SK-N-MC (cell line): ENCODE measurements at places on chromosomes 16 and 17.

DNA sequence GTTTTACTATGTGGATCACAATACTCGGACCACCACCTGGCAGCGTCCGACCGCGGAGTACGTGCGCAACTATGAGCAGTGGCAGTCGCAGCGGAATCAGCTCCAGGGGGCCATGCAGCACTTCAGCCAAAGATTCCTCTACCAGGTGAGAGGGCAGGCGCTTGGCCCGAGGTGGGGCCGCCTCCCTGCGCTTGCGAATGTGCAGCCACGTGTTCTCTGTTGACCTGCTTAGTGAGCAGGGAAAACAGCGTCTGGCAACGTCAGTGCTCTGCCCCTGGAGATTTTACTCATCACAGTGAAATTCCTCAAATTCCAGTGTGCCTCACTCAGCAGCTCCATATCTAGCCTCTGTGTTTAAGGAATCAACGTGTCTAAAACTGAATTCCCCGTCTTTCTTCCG is 33.4 kb upstream of the CLEC18A start:
- no peak for DNase-seq

DNA sequence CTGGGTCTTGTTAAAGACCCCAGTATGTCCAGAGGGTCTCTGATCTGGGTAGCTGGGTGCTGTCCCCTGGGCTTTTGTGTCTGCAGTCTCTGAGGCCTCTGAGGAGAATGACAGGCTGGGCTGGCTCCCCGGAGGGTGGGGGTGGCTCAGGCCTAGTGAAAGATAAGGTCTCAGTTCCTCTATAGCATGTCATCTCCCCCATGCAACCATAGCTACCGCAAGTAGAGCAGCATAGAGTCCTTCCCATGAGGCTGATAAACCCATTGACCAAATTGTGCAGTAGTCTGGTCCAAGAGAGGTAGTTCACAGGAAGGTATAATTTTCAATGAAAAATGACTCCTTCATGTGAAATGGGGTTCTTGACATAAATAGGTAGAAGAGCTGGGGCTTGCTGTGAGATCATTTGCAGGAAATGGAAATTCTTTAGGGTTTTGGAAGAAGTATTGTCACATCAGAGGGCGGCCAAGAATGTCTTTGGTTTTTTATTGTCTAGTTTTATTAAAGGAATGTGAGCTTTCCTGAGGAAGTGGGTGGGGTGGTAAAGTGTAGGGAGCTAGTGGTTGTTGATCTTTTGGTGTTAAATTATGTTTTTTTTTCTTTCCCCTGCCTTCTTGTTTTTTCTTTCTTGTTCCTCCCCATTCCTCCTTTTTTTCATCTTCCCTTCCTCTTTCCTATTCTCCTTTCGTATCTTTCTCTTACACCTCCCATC is 21.0 kb downstream of the SLC7A6OS start:
- DNase-seq, result no peak

- no peak for DNase-seq
Observed at GRCh38 chr17:72492494-72492893, 371.7 kb downstream of the SOX9 start.

DNA sequence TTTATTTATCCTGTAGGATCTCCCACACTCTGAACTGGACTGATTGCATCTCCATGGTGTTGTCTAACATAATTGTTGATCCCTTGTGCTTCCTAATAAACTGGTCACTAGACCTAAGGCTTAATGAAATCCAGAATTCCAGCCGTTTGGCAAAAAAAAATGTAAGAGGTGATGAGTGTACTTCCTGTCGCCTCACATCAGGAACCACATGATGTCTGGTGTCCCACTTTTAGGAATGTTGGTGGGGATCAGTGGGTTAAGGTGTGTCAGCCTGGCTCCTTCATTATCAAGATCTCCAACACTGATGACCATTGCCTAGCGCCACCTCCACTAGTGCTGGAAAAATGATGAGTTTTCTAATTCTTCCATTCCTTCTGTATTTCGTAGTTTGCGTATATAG is 18.6 kb upstream of the LONP2 start:
- no peak for DNase-seq

GRCh38 chr17:45046537-45047125 is 4.8 kb downstream of the DCAKD start:
- DNase-seq, result no peak

GRCh38 chr17:41824086-41824485 is 11.3 kb downstream of the FKBP10 start:
- DNase-seq, result no peak

DNA sequence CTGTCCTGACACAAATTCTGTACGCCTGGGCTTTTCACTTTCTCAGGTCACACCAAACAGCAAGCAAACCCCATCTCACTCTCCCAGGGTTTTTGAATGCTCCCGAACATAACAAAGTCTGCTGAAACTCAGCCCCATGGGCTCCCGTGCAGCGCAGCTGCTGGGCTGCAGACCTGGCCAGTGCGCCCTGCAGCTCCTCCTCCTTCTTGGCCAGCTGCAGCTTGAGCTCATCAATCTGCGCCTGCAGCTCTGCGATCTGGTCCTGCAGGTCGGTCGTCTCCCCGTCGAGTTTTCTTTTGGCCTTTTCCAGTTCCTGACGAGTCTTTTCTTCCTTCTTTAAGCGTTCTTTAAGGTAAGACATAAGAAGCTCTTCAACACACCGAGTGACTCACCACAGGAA is 70.5 kb downstream of the NDEL1 start:
- no peak for DNase-seq

DNA sequence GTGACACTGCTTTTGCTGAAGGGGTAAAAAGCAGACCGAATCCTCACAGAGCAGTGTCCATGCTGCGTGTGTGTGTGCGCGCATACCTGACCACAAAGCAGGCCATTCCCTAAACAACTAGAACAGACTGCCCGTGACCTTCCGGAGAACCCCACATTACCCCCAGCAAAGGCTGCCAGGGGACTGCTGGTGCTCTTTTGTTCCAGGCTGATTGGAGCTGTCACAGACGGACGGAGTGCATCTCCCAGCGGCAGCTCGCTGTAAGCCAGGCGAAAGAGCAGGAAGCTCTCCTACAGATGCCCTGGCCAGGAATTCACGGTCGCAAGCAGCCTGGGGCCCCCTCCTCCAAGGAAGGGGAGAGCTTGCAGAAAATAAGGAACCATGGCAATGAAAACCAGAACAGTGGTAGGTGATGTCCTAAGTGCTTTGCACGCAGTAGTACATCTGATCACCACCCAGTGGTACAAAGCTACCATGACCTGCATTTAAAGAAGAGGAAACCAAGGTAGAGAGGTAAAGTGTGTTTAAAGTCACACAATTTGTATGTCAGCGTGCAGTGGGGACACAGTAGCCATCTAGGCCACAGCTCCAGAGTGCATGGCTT is 153.4 kb upstream of the DYNLRB2 start:
- no peak for DNase-seq

- DNase-seq, result no peak
Observed at GRCh38 chr16:12819126-12820117, 15.7 kb upstream of the CPPED1 start.

DNA sequence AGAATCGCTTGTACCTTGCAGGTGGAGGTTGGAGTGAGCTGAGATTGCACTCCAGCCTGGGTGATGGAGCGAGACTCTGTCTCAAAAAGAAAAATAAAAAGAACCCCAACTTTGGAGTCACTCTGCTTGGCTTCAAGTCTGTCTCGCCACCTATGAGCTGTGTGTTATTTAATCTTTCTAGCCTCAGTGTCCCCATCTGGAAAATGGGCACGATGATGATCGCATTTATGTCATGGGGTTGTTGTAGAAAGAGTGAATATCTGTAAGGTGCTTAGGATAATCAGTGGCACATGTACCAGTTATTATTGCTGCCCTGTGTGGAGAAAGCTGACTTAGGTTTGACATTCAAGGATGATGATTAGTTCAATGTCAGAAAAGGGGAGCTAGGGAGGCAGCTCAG is 319.4 kb downstream of the XYLT1 start:
- no peak for DNase-seq

DNA sequence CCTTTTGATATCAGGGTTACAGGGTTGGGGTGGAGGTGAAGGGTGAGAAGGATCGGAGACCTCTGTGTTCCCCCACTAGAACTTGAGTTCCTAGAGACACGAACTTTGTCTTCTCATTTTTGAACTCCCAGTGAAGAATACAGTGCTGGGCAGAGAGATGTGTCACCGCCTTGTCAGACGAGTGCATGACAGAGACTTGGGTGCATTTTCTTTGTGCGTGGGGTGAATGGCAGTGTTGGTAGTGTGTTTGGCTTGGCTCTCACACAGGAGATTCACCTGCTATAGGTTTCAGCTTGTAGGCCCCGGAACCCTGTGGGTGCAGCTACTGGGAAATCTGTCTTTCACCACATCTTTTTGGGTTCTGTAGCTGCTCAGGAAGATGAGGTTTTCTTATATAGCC is 40.0 kb upstream of the CCR7 start:
- DNase-seq, result no peak

DNA sequence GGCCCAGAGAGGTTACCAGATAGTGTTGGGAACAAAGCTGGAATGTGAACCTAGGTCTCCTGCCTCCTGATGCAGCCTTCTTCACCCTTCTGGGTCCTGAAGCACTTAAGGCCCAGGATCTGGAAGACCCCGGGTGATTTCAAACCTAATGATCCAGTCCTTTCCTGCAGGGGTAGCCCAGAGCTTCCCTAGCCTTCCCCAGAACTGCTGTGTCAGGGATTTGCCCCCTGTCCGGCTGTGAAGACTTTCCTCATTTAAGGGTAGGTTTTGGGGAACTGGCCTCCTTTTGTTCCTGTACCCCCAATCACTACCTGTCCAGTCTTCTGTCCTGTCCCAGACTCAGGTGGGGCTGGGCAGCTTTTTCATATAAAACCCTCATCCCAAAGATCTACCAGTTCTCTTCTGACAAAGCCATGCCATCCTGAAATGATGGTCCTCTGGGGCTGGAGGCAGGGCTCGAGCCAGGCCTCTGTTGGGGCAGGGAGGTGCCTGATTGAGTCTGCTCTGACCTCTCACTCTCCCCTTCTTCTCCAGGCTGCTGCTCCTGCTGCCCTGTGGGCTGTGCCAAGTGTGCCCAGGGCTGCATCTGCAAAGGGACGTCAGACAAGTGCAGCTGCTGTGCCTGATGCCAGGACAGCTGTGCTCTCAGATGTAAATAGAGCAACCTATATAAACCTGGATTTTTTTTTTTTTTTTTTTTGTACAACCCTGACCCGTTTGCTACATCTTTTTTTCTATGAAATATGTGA is 1.3 kb downstream of the MT1X start:
- no peak for DNase-seq

GRCh38 chr17:50353600-50354195 is 7.8 kb downstream of the XYLT2 start:
- no peak for DNase-seq

DNA sequence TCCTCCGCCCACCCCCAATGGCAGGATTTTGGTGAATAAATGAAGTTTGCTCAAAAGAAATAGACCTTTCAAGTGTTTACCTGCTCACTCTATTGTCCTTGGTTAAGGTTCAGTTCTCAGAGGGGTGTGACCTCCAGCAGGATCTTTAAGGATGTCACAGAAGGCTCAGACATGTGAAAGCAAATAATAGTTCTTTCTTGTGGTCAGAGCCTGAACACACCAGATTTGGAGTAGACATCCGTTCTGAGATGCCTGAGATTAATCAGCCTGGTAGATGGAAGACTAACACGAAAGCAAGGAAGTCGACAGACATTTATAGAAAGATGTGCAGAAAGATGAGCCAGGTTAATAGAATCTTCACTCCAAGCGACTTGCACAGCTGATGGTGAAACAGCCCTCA is 557.9 kb upstream of the CDH11 start:
- DNase-seq, result no peak

- DNase-seq, result no peak
Observed at GRCh38 chr16:25217921-25218320, 1.2 kb downstream of the AQP8 start.

DNA sequence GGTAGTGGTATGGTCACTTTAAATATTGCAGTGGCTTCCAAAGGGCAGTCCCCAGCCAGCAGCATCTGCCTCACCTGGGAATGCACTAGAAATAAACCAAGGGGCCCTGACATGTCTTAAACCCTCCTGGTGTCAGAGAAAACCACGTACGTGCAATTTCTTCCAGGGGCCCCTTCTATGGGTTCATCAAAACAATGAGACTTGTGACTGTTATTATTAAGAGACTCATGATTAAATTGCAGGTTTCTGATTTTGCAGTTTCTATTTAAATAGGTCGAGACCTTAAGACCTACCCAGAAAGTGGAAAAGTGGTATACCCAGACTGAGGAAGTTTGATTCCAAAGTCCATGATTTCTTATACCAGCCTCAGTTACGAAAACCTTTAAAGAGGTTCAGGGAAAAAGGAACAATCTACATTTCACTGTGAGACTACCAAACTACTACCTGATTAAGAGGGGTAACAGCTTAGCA is 746 bp upstream of the POLG2 start:
- no peak for DNase-seq

DNA sequence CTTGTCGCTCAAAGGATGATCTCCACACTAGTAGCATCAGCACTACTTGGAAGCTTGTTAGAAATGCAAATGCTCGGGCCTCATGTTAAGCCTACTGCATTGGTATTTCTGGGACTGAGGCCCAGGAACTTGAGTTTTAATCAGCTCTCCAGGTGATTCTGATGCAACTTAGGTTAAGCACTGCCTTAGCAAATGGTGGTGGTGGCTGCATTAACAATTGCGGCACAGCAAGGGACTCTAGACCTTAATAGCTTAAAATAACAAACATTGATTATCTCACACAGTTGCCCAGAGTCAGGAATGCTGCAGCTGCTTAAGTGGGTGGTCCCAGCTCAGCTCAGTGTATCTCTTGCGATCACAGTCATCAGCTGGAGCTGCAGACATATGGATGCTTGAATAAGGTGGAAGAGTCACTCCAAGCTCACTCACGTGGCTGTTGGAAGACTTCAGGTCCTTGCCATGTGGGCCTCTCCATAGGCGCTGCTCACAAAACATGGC is 25.8 kb downstream of the HS3ST3A1 start:
- no peak for DNase-seq

DNA sequence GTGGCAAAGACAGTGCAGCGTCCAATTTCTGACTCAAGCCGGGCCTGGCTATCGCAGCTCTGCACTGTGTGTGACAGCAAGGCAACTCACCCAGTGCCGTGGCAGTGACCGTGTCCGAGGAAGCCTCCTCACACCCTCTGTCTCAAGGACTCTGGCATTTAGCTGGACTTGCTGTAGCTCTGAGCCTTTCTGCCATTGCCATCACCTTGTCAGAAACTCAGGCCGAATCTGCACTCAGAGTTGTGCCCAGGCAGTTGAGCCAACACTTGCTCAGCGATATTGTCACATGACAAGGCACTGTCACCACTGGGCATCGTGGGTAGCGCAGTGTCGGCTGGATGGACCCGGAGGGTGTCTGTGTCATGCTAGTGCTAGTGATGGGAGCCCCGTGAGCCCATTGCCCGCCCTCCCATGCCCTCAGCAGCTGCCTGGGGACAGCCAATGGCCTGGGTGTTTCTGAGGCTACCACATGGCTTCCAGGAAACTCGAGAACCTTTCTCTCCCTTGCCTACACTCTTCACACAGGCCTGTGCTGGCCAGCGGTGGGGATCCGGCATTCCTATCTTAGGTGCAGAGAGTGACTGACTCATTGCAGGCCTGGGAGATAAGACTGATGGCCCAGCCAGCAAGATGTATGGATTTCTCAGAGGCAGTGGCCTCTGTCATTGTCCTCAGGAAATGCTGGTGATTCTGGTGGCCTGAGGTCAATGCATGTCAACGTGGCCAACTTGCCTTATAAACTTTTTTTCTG is 22.1 kb upstream of the STH start:
- DNase-seq, result no peak
